ENCODE measurements at places on chromosomes 6 and 20.
A peak's percentile ranks its signal among the peaks of the same experiment; 100 is the strongest.

GRCh38 chr20:62590309-62591121 lies 51.8 kb upstream of the SLCO4A1 start:
- DNase-seq = no peak

GRCh38 chr6:71886184-71887005 lies at the start of gene RIMS1:
RIMS1 (plus strand) TSS chr6:71886550; CDS start chr6:71887024, 474 bp downstream.
- DNase-seq = no peak

GRCh38 chr6:143478479-143479062 lies 28.0 kb downstream of the PEX3 start:
- DNase-seq = no peak

DNA sequence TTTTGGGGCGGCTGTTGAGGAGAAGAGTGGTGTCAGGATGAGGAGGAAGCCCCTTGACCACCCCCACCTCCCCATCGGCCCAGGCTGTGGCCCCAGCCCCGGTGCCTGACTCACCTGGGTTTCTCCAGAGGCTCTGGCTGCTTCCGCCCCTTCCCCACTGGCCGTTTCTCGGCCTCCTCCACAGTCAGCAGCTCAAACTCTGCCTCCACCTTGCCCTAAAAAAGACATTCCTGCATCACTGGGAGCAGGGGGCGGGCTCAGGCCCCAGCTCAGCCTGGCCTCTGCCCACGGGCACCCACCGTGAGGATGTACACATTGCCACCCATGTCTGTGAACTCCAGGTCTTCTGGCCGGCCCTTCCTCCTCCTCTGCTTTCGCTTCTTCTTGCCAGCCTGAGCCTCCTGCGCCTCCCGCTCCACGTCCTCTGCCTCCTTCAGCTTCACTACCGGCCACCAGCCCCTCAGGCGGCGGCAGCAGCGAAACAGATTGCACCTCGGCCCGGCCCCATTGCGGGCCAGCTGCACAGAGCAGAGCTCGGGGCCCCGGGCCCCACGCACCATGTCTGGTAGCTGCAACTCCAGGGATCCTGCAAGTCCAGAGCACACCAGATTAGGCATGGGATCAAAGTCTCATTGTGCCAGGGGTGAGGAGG lies 17.3 kb downstream of the ERGIC3 start:
- no peak for DNase-seq

GRCh38 chr20:5362771-5363170 lies 46.0 kb upstream of the PROKR2 start:
- DNase-seq = peak; percentile 65

- no peak for DNase-seq
Measured at GRCh38 chr20:58473453-58474425, 41.5 kb downstream of the APCDD1L start.

- DNase-seq = no peak
Measured at GRCh38 chr6:157959451-157960227, 22.0 kb upstream of the SYNJ2 start.

DNA sequence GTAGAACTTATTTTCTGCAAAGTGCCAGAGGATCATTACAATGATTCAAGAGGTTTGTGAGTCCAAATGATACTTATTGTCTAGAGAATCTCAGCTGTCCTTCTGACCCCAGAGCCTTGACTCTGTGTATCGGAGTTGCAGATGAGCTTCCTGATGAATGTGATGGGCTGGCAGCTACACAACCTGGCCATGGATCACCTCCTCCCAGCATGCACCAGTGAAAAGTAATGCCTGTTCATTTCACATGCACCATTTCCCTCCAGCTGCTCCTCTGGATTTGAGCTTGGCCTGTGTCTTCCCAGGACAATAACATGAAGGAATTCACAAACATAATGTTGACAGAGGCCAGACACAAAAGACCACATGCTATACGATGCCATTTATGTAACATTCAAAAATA lies 30.0 kb downstream of the SNHG17 start:
- DNase-seq = no peak

- peak; percentile 80 for DNase-seq
Measured at GRCh38 chr6:18503593-18504231, 116.6 kb downstream of the RNF144B start.

GRCh38 chr6:94501516-94501915 lies 1075.8 kb upstream of the MANEA start:
- DNase-seq = peak; percentile 1

DNA sequence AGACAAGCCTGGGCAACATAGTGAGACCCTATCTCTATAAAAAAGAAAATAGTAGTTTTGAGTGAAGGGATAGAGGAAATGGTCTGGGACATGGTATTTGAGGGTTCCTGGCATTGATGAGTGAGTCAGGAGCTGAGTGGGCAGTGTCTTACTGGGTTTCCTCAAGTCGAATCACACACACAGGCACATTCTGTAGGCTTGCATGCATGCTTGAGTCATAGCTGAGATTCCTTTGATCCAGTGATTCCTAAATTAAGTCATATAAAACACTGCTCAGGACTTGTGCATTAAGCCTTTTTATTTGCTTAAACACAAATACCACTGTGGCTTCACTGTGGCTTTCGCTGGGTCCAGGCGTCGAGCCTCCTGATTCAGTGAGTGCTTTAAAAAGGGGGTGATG lies 71.8 kb upstream of the TMEM181 start:
- DNase-seq = no peak

DNA sequence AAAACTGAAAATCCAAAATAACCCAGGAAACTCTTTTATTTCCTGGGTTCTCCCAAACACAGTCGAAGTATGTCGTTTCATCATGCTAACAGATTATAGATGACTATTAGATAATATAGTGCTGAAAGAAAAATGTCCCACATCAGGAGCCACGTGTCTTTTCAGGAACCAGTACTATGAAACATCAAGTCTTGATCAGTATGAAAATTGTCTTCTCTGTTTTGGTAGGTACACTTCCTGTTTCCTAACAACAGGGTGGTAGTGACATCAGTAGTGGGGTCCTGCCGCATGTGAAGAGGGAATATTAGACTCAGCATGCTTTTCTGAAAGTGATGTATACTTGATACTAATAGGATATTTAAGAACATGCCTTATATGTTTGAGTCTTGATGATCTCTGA lies 136.7 kb downstream of the HIVEP1 start:
- no peak for DNase-seq

GRCh38 chr6:120894077-120894476 lies 440.2 kb downstream of the TBC1D32 start:
- no peak for DNase-seq

DNA sequence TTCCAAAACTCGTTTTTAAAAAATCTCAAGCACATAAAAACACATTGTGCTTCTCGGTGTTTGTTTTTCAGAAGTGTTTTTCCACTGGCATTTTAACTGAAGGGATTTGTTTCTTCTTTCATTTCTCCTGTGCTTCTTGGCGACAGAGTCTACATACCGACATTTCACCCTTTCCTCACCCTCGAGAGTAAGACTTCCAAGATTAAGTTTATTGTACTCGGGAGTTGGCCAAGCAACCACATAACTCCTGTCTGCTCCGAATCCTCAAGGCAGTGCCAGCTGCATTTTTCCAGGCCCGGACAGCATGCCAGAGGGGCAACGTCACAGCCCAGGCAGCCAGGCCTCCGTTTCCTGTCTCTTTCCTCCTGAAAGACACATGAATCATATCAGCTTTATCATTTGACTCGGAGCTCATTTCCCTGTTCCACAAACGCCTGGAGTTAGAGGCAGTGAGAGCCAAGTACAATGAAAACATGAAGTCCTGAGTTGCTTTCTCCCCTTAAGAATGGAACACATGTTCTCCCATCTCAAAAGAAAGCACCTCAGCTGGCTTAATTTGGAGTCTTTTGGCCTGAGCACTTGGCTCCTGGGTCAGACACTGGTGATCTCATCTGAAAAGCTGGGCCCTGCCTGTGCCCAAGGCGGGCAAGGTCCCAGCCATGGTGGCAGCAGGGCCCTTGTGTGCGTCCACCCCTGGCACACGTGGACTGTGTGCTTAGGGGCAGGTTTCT lies 23.2 kb upstream of the FAM50B start:
- DNase-seq = peak; percentile 73

- DNase-seq = no peak
Measured at GRCh38 chr6:105482227-105482844, 79.5 kb upstream of the PREP start.

DNA sequence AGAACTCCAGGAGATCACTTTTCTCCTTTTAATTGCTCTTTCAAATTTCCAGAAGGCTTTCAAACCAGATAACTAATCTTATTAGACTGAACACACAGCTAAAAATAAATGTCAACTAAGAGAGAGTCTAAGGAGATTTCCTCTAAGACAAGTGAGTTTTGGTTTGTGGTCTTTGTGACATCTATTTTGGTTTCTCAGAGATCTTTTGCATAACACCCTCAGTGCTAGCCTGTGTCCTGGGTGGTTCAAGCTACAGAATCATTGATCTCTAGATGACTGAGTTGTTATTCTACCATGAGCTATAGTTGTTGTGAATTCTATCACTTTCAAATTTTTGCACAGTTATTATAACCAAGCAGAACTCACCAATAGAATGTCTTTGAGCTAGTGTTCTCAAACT lies 49.1 kb upstream of the PLCB4 start:
- DNase-seq = no peak

- no peak for DNase-seq
Measured at GRCh38 chr20:47770935-47771334, 14.3 kb downstream of the SULF2 start.

GRCh38 chr20:25053255-25054031 lies 4.5 kb downstream of the ACSS1 start:
- no peak for DNase-seq

- DNase-seq = peak; percentile 70
Measured at GRCh38 chr6:36633915-36634314, 39.8 kb downstream of the SRSF3 start.

DNA sequence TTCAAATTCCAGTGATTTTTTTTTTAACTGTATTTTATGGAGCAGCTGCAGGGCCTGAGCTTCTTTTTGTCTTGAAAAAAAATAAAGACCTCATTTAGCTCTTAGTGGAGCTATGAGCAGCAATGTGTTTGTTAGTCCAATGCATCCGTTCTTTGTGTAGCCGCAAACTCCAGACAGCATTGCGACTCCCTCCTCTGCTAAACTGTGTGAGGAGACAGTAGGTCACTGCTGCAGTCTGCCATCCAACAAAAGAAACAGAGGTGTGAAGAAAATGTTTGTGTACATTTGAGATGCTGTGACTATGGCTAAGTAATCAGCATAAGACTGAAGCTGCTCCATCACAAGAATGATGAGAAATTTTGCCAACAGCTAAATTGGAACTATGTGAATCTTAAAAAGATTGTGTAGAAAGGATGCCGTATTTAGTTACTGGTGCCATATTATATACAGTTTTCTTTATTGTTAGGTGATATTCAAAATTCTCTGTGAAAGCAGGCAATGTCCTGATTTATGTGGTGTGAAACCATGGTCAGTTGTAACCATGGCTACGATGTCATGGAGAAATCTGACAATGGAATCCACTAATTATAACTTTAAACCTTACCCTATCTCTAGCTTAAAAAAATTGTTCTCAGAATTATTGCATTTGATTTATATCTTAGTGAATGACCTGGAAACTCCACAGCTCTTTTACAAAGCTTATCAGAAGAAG lies 428.8 kb upstream of the EPHA7 start:
- DNase-seq = no peak

DNA sequence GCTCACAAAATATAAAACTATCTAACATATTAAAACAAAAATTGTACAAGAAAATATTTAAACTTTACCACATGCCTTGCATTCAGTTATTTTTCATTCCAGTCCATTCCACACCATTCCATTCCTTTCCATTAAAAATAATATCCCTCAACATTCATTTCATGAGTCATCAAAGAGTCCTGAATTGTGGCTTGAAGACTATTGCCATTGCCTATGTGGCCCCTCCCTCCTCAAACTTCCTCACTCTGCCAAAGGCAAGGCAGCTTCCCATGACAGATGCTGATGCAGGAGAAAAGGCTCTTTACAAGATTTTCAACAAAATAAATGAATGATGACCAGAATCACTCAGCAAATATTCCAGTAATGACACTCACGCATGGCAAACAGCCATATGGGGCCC lies 31.7 kb downstream of the IL20RA start:
- DNase-seq = no peak

DNA sequence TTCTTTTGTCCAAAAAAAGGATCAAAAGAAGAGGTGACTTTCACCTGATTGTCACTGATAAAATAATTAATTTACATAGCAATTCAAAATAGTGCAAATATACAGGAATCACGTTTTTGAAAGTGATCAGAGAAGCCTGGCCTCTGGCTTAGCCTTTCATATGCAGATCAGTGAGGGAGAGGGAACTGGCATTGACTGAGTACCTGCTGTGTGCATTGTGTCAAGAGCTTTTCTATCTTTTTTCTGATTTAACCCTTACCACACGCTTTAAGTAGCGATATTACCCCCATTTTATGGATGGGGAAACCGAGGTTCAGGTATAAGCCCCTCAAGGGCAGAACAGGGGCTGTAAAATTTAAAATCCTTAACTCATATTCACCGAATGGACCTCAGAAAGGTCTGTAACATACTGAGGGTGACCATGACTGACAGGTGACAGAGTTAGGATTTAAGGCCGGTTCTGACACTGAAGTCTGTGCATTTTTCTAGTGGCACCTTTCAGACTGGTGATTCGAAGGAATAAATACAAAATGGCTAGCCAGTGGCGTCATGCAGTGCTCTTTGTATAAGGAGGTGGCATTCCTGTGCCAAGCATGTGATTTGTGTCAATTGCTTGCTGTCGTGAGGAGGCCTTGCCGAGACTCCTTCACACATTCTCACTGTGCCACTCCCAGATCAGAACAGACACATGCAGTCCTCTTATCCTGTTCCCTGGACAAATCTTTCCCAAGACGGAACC lies 310.2 kb downstream of the TSHZ2 start:
- DNase-seq = no peak

- DNase-seq = no peak
Measured at GRCh38 chr20:18728870-18729224, 84.7 kb upstream of the SCP2D1 start.

DNA sequence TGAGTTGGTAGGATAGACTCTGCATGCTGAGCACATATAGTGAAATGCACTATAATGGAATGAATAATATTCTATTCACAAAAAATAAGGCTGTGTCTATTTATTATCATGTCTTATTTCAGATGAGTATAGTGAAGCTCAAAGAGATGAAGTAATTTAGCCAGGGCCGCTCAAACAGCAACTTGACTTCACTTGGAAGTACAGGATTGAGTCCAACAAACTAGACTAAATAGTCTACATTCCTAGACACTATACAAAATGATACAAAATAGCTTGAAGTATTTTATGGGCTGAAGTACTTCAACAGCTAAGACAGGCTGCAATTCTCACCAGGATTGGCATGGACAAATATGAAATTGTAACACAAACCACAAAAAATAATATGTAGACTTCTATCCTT lies 144.5 kb upstream of the DST start:
- no peak for DNase-seq

GRCh38 chr20:39225536-39225935 lies 263.4 kb downstream of the DHX35 start:
- DNase-seq = no peak

- DNase-seq = no peak
Measured at GRCh38 chr6:72788188-72788587, 166.3 kb downstream of the KCNQ5 start.

- DNase-seq = no peak
Measured at GRCh38 chr20:31587545-31588389, 17.3 kb upstream of the ID1 start.

DNA sequence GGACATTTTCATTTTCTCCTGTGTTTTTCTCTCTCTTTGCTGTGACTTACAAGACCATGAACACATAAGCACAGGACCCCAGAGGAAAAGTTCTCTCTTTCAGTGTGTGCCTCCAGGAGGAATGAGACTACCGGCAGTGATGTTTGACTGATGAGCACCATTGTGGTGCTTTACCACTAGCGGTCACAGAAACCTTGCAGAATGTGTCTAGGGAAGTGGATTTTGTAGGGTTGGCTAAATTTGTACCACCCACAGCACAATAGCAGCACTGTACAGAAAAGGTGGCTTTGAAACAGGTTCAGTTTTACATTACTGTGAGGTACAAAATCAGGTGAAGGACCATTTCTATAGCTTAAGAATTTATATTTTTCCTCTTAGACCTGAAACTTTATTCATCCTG lies 301.9 kb upstream of the SUPT3H start:
- DNase-seq = no peak

All from HepG2 (cell line).